Choroid plexus epithelial cell (primary cell): ENCODE measurements at places on chromosomes 11 and 22.

DNA sequence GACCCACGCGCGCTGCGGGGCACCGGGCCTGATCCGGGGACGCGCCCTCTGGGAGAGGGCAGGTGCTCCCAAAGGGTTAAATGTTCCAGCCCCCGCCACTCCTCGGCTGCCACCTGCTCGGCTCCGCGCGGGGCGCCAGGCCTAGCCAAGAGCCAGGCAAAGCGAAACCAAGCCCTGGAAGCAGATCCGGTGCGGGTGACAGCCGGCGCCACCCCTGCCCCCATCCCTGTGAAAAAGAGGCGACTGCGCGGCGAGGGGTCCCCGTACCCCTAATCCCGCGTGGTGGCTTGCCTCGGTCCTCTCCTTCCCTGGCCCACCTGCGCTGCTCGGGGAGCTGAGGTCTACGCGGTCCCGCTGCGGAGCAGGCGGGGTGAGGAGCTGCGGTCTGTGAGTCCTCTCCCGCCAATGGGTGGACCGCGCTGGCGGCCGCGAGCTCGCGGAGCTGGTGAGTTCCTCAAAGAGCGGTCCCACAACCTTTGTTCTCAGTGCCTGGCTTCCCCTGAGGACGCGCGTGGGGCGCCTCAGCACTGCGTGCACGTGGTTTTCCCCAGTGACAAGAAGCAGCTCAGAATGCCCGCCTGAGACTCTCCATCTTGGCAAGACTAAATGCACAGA is at the start of gene ME3:
TSS of gene ME3 (minus strand) at position 610 of the 615 bp plus-strand sequence.
- DNase-seq, result peak; percentile 64

DNA sequence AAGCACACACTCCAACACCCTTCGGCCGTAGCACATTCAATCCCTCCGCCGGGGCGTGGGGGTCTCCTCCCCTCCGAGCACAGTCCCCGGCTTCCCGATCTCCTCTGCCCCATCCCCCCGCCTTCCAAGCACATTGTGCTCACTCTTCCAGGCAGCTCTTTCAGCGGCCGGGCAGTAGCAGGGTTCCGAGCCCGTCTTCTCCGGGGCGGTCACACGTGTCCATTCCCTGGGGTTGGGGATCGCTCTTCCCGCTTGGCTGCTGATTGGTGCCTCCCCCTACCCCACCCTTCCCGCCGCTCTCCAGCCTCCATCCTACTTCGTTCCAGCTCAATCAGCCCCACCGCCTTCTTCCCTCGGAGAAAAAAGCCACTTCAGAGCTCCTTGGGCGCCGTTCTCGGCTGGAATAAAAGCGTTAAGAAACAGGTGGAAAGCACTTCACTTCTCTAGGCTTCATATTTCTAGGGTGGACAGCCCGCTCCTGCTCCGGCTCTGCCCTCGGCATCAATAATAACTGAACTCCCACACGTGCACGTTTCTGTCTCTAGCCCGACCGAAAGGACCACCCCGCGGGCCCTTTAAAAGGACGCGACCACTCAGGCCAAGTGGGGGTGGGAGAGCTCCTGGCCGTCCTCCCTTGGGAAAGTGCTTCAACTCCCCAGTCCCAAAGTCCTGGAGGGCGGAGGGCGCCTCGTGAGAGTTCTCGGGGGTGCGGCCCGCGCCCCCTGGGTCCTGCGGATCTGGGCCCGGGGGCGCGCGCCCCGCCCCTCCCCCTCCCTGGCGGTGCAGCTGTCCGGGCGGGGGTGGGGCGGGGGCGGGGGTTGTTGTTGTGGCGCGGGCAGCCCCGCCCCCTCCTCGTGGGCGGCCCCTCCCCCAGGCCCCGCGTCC is 464 bp upstream of the CECR2 start:
- DNase-seq, result peak; percentile 40

- DNase-seq, result peak; percentile 57
Measured at GRCh38 chr11:95398437-95399112, 167.6 kb upstream of the SESN3 start.

DNA sequence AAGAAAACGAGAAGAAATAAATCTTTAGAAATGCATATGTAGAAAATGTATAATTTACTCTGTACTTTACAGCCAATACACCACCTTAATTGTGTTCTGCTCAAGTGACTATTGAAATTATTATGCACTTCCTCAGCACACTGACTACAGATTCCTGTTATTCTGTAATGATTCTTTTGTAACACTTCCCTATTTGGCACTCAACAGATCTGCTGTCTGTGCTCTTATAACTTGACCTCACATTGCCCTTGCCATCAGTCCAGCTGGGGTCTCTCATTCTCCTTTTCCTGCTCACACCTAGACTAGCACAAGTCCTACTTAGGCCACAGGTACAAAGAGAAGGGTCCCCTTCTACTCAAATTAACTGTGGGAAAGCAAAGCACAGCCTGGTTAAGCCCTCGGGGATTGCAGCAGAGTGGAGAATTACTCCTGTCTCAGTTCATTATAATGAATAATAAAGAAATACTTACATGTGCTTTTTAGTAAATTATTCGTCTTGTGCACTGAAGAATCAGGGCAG is 860.4 kb downstream of the OPCML start:
- DNase-seq, result no peak

DNA sequence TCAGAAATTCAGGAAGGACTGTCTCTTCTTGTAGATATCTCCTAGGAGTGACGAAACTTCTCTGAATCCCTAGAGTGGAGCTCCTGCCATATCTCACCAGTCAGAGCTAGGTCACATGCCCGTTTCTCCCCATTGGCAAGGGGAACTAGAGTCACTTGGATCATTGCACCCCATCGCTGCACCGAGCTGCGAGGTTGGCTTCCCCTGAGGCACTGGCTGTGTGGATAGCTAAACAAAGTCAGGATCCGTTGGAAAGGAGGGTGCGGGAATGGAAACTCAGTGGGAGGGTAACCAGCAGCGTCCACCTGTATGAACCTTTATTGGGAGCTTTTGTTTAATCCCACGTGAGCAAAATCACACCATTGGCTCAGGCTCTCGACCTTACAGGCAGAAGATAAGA is 283.8 kb downstream of the BRD1 start:
- no peak for DNase-seq

GRCh38 chr11:128400382-128401203 is 186.8 kb downstream of the ETS1 start:
- no peak for DNase-seq

DNA sequence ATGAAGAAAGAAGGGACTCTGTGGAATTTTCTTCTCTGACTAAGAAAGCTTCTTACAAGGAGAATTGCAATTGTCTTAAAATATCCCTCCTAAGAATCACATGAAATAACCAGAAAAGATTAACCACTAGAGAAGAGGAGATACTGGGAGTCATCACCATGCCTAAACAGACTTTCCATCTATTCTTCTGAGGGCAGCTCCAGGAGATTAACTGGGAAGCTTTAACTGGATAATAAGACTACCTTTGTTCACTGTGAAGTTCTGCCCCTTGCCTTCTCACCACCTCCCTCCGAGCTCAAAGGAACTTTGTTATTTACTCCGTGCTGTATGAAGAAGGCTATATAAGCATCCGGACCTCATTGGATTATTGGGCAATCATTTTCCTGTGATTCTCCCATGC is 24.5 kb upstream of the MMP7 start:
- no peak for DNase-seq

GRCh38 chr22:27212102-27212501 is 554.7 kb downstream of the MIAT start:
- peak; percentile 33 for DNase-seq

GRCh38 chr11:86459682-86460460 is 85.2 kb downstream of the CCDC81 start:
- peak; percentile 94 for DNase-seq

GRCh38 chr22:19064354-19065054 is 57.7 kb downstream of the DGCR2 start:
- no peak for DNase-seq

- DNase-seq, result no peak
Measured at GRCh38 chr11:94860333-94860732, 92.2 kb downstream of the AMOTL1 start.

DNA sequence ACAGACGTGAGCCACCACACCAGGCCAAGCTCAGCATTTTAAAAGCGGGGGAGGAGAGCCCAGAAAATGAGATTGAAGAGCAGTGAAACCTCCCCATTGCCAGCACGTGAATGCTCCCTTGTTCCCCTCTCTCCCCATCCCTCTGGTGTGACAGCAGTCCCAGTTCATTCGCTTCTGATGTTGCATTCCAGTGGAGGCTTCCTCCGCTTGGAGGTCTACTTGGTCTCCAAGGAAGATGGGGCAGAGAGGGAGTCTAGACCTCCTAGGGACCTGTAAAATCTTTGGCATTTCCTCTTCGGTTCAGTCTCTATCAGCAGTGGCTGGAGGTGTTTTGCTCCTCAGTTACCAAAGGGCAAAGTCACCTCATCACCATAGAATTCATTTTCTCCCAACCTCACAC is 30.2 kb upstream of the EP300 start:
- DNase-seq, result peak; percentile 12
